Psoas muscle (tissue), 8 donors: ENCODE measurements at places on chromosomes 3 and 15. TPM values are rescaled to one million over a fixed set of nuclear protein-coding genes. Genes with fewer than 3 reads are reported as not detected.
A peak's percentile ranks its signal among the peaks of the same experiment; 100 is the strongest.

FBXL22 gene
- total RNA-seq = 0.89 TPM

GOLGA6L4 gene
- 1.2 TPM for total RNA-seq

- DNase-seq = no peak
These were observed 100.4 kb downstream of the DAPK2 start for GRCh38 chr15:63945838-63946298.

DNA sequence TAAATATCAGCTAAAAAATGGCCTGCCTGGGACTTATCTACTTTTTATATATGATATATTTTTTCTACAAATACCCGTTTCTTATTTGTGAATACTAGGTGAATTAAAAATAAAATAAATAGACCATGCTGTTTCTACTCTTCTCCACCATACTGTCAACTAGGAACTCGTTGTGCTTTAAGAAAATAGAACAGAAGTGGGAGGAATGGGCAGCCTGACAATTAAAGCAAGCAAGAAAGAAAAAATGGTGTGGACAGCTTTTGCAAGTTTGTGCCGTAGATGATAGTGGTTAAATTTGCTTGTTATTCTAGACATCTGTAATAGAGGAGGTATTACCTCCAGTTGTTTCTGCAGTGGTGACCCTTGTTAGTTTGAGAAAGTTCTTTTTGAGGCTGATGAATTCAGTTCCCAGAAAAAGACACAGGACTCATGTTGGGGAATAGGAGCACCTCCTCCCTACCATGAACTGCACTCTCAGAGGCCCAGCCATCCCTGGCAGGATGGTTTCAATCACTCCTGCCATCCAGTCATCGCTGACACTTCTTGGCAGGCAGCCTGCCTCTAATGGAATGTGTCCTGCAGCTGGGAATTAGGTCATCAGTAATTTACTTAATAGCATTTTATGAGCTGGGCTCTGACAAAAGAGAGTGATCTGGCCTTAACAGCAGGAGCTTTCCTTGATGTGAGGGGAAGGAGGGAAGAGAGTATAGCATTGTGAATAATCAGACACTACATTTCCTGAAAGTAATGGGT lies 105.0 kb upstream of the GAP43 start:
- DNase-seq = peak; percentile 49

DNA sequence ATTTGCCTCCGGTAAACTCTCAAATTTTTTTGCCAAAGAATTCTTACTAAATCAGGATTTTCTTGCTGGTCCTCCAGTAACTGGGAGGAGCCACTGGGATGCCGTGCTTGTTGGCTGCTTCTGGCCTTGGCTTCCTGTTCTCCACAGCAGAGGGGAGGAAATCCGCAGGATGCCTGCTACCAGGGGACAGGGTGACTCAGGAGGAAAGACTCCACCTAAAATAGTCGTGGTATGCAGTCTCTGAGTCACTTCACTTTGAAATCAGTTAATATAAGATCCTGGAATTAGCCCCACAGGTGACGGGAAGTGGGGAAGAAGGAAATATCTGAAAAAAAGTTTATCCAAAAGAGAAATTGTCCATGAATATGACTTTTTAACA lies 6.5 kb upstream of the TM4SF18 start:
- peak; percentile 85 for DNase-seq

GRCh38 chr3:16908016-16908807 lies 23.5 kb downstream of the PLCL2 start:
- no peak for DNase-seq

DNA sequence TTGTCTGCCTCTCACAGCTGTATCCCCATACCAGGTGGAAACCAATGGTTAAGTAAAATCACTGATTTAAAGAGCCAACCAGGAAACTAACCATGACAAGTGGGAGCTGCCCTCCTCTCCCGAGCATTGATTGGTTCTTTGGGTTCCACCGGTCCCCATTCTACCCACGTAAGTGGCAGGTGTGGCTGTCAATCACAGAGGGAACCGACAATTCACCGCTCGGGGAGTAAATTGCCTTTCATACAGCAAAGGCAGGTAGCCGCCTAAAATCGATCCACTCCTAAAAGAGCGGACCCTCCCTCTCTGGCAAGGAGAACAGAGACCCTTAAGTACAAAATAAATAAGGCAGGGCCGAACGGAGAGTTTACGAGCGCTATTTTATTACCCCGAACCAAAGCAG lies 1.2 kb downstream of the ERC2 start:
- DNase-seq = peak; percentile 66

DNA sequence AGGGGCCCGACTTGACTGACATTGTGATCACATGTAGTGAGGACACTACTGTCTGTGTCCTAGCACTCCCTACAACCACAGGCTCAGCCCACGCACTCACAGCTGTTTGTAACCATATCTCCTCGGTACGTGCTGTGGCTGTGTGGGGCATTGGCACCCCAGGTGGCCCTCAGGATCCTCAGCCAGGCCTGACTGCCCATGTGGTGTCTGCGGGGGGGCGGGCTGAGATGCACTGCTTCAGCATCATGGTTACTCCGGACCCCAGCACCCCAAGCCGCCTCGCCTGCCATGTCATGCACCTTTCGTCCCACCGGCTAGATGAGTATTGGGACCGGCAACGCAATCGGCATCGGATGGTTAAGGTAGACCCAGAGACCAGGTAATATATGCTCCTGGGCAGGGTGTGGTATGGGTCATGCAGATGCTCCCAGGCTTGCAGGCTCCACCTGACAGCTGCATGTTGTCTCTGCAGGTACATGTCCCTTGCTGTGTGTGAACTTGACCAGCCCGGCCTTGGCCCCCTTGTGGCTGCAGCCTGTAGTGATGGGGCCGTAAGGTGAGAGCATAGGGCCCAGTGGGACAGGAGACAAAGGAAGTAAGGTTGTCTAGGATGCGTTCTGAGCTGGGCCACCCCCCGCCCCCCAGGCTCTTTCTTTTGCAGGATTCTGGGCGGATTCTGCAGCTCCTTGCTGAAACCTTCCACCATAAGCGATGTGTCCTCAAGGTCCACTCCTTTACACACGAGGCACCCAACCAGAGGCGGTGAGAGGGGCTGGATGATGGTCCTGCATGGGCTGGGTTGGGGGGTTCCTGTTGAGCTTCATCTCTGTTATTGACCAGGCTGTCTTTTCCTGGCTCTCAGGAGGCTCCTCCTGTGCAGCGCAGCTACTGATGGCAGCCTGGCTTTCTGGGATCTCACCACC lies 4.4 kb downstream of the DALRD3 start:
- DNase-seq = no peak

GRCh38 chr3:105157766-105158085 lies 209.0 kb upstream of the ALCAM start:
- no peak for DNase-seq
